Stimulated activated CD8-positive, alpha-beta memory T cell treated with anti-CD3 and anti-CD28 coated beads, Interleukin-12 subunit alpha, Interleukin-12 subunit beta, amount 100 ng/mL, for 4 hours (primary cell): ENCODE measurements at places on chromosomes 11 and 22.

- DNase-seq, result no peak
Observed at GRCh38 chr11:11359611-11360010, 6.6 kb upstream of the CSNK2A3 start.

DNA sequence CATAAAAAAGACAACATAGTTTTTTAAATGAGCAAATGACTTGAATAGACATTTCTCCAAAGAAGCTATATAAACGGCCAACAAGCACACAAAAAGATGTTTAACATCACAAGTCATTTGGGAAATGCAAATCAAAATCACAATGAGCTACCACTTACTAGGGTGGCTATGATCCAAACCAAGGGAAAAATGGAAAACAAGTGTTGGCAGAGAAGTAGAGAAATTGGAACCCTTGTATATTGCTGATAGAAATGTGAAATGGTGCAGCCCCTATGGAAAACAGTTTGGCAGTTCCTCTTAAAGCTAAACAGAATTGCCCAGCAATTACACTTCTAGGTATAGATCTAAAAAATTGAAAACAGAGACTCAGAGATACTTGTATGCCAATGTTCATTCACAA is 29.0 kb downstream of the PAMR1 start:
- no peak for DNase-seq

DNA sequence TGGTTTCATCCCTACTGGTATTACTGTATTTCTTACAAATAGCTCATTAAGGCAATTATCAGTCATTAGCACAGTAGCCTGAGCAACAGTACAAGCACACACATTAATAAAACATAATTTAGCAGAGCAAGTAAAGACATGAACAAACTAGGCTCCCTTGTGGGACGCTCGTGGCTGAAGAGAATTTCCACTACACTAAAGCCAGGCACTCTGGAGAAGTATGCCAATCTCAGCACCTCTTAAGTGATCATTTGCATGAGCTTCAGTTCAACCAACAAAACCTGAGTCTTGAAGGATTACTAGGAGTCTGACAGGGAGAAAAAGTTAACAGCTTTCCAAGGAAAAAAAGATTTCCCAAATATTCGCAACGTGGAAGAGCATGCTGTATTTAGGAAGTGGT is 109.1 kb downstream of the LARGE1 start:
- no peak for DNase-seq

DNA sequence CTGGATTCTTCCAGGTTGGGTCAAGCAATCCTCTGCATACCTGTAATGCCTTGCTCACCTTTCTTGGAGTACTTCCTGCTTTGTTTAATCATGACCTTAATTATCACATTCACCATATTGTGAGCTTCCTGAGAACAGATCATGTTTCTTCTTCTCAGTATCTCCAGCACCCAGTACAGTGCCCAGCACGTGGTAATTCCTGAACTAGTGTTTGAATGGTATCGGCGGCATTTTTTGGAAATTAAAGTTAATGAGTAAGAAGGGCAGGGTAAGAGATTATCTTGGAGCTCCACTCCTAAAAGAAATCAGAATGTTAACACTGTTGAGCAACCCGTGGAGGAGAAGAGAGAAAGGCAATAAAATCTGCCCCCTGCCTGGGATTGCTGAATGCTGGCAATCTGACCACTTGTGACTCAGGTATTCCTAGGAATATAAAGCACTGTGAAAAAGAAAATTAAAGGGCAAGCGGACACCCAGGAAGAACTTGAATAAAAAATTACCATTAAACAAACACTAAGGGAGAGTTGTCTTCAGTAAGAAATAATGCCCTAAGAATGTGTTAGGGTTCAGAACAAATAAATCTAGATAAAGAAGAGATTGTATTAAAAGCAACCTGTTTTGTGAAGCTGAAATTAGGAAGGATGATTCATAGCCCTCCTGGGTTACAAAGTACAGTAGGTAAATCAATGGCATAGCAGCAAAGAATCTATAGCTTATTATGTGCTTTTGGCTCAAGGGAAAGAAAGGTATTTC is 92.9 kb downstream of the PDHX start:
- no peak for DNase-seq

DNA sequence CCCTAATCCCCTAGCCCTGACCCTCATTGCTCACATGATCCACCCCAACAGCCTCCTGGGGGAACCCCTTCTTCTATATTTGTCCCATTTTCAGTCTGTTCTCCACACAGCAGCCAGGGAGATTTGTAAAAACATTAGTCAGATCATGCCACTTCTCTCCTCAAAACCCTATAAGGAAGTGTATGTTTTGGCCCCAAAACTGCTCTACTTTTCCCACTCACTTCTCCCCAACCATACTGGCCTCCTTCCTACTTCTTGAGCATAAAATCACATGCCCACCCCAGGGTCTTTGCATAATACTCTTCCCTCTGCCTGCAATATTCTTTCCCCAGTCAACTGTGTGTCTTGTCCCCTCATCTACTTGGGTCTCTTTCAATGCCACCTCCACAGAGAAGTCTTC is 4.7 kb upstream of the SLC22A12 start:
- DNase-seq, result no peak

DNA sequence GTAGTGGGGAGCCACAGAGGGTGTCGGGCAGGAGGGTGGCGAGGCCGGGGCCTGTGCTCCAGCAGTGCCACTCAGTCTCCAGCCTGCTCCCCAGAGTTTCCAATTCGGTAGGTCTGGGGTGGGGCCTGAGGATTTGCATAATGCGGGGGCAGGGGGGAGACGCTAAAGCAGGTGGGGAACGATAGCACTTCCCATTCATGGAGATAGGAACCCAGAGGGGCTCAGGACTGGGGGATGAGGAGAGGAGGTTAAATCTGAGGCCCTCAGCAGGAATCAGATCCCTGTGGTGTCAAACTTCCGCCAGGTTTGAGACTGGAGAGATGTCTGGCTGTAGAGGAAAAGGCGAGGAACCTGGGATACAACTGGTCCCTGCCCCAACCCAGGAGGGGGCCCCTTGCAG is 29.8 kb downstream of the WNT11 start:
- no peak for DNase-seq

DNA sequence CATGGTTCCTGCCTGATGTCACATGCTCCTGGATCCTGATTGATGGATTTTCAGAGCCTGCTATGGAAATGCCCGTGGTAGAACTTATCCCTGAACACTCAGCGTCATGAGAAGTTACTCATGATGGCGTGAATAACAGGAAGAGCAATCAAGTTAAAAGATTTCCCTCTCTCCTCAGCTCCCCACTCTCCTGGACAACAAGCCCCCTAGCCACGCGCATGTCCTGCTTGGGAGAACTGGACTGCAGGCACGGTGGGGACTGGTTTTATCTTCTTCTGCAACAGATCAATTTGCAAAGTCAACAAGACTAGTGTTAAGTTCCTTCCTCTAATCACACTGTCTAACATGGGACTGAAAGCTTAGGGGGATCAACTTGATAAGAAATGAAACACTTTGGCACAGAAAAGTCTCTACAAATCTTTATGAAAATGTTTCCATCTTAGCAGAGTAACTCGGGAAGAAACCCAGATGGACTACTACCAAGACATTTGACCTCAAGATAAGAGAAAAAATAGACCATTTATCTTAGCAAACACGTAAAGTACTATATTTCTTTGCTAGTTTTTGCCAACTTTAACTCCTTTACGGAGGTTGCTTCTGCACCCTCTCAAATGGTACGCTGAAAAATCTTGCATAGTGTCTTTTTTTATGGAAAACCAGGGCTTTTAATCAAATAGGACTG is 27.6 kb downstream of the POU2AF1 start:
- no peak for DNase-seq

DNA sequence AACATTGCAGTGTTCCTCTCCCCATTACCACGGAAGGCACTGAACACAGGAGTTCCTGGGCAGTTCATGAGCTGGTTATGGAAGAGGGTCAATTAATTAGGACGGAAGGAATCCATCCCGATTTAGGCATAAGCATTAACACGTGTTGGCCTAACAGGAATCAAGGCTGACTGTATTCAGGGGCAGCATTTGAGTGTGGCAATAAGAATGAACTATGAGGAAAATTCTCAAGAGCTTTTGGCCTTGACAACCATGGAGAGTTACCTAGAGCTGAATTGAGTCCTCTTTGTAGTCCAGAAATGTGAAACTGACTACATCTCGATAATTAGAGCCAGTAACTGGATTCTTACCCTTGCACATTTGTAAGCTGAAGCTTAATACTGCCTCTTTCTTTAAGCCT is 82.4 kb upstream of the CRTAM start:
- no peak for DNase-seq

GRCh38 chr11:78085972-78086371 is 6.3 kb upstream of the NDUFC2 start:
- DNase-seq, result no peak

DNA sequence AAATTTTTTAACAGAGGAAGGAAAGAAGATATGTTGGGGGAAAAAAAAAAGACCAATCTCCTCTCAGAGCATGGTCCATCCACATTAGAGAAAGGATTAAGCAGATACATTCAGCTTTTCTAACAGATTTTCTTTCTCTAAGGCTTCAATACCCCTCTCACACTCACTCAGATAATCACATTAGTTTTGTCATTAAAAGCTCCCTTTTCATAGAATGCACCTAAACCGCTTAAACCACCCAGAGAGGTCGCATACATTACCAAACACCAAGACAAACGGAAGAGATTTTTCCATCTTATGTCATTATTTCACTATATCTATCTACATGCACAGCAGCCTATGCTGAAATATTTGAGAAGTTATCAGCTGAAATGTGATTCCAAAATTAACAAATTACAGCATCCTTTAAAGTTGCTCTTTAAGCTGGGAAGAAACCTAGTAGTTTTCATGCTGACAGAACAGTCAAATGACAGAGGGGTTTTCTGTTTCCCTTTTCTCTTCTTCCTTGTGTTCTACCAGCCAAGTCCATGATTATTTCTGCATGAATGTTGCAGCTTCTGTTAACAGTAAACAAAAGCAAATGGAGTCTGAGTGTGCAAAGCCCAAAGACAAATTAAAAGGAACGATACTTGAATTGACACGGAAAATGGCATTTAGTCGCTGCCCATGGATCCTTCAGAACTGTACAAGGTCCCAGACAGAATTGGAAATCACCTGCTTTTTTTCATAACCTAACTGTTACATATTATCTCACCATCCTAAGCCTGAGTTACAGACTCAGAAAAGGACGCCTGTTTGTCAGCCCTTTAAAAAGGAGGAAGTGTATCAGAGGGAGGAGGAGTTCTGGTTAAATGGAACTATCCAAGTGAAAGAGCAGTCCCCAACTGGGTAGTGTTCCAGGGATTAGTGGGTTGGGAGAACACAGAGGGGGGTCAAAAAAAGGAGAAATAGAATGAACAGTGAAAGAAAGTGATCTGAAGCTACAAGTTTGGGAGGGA is 54.6 kb downstream of the PRCP start:
- no peak for DNase-seq

DNA sequence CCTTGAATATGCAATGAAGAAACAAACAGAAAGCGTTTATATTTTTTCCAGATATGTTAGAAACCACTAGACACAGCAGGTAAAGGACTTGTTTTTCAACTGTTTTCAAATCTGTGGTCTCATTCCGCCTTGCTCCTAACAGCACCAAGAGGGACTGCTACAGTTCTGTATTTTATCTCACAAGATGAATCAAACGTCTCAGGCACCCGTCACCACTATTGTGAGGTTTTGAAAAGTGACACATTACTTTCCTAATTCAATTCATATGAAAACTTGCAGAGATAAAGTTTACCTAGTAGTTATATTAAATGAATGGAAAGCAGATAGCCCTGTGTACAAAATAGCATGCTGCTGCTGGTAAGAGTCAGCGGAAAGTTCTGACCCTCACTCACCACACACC is 386.3 kb downstream of the ETS1 start:
- DNase-seq, result no peak

GRCh38 chr11:106321601-106322000 is 244.1 kb downstream of the AASDHPPT start:
- no peak for DNase-seq

DNA sequence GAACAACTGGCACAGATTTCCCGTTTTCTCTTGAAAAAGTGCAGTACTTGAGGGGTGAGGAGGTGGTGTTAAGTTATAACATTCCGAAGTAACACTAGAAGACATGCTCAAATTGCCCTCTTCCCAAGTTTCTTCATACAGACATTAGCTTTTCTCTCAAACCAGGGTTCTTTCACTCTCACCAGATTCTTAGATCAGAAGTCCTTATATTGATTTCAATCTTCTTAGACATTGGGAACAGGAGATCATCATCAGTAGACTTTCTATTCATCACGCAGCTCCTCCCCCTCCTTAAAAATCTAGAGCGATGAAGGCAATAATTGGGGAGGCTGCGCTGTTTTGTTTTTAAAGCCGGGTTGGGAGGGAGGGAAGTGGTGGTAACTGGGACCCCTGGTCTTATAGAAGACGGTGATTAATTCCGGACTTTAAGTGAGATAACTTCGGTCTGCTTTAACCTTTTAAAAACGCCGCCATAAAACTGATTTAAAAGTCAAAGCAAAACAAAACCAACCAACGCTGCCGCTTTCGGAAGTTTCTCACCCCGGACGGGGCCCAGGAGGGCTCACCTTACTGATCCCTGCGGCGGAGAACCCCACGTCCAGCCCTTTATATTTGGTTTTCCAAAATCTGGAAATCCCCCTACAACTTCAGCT is 665 bp downstream of the USP28 start:
- DNase-seq, result no peak

DNA sequence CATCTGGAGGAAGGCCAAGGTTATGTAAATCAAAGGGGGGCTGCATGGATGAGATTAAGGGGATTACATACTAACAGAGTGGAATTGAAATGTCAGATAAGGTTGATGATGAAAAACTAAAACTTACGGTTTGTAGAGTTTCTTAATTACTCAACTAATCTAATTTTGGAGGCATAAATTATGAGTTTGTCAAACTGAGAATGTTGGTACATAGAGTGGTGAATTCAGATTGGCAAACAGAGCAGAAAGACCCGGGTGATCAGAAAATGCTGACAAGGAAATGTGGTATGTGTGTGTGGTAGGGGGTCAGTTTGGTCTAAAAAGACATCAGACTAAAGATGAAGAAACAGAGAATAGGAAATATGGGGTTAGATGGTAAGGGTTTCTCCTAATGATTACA is 11.0 kb downstream of the MS4A6E start:
- DNase-seq, result no peak

DNA sequence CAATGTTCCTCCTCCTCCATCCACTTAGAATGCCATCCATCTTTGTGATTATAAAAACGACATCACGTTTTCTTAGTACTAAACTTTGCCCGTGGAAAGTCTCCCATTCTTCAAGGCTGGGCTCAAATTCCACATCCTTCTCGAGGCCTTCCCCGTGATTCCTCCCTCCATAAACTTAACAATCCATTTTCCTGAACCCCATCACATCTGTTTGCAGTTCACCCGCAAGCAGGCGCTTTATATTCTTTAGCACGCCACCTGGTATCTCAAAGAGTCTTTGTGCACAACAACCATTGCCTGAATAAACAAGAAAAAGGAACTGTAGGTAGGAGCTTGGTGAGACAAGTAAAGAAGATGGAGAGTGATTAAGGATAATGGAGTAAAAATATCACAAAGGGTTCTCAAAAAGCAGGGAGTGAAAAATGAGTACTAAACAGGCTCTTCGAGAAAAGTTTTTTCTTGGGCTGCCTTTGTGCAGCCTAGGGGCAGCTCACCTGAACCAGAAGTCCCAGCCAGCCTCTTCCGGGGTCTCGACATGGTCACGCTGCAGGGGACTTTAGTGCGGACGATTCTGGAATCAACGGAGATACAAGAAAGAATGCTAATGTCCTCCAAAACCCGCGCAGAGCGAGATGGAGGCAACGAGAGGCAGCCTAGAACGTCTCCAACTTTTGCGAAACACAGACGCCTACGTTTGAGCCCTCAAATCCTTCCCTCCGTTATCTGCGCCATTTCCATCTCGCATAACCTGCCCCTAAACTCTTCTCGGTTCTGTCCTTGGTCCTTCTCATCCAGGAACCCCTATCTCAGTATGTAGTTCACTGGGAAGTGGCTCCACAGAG is 585 bp downstream of the THYN1 start:
- no peak for DNase-seq
